RPMI7951 (cell line): ENCODE measurements at places on chromosomes 4 and X. TPM values are rescaled to one million over a fixed set of nuclear protein-coding genes. Genes with fewer than 3 reads are reported as not detected.

PRAF2 gene
- 19.9 and 21.1 TPM in 2 replicates for total RNA-seq

DNA sequence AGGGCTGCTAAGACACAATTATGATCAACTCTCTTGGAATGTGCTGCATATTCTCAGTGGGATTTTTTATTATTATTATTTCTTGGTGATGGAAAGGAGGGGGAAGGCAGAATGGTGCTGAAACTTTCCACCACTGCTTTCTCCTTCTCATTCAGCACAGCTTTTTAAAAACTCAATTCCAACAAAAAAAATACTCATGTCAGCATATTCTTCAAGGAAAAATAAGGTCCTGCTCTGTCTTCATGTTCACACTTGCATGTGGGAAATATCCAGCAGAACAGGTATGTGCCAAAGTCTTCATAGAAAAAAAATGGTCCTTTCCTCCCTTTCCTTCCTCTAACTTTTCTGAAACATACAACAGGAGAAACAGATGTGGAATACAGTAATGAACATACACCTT lies 144.0 kb upstream of the ADAMTS3 start:
- DNase-seq: no peak

GRCh38 chr4:172547724-172548123 lies 620.9 kb upstream of the GALNT7 start:
- DNase-seq: no peak

PLP1 gene
- total RNA-seq: 3.1 and 3.3 TPM in 2 replicates

DCK gene
- total RNA-seq: 37.5 and 51.2 TPM in 2 replicates

DNA sequence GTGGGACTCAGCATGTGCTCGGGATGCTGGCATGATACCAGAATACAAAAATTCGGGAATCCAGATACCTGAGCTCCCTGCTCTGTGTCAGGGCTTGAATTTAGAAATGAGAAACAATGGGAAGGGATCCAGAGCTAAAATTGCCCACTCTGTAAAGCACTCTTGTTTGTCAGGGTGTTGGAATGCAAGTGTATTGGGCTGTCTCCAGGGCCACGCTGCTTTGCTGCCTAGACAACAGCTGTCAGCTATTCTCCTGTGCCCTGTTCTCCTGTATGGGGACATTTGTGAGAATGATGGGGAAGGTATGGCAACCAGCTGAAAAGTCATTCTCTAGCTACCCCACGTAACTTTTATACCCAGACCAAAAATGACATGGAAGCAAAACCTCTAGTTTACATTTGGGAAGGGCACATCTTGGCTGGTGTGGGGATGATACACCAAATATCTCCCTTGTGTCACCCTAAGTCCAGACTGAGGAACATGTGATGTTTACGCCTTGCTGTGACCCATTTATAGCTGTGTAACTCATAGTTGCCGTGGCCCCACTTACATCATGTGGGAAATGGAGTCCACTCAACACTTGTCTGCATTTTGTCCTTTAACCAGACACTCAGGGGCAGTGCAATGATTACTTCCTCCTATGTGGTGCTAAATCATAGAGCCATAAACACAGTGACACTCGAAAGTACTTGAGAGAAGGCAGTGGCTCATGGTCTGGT lies 46.6 kb downstream of the SMPX start:
- no peak for DNase-seq

GRCh38 chr4:148944839-148945219 lies 502.6 kb upstream of the NR3C2 start:
- DNase-seq: no peak

DNA sequence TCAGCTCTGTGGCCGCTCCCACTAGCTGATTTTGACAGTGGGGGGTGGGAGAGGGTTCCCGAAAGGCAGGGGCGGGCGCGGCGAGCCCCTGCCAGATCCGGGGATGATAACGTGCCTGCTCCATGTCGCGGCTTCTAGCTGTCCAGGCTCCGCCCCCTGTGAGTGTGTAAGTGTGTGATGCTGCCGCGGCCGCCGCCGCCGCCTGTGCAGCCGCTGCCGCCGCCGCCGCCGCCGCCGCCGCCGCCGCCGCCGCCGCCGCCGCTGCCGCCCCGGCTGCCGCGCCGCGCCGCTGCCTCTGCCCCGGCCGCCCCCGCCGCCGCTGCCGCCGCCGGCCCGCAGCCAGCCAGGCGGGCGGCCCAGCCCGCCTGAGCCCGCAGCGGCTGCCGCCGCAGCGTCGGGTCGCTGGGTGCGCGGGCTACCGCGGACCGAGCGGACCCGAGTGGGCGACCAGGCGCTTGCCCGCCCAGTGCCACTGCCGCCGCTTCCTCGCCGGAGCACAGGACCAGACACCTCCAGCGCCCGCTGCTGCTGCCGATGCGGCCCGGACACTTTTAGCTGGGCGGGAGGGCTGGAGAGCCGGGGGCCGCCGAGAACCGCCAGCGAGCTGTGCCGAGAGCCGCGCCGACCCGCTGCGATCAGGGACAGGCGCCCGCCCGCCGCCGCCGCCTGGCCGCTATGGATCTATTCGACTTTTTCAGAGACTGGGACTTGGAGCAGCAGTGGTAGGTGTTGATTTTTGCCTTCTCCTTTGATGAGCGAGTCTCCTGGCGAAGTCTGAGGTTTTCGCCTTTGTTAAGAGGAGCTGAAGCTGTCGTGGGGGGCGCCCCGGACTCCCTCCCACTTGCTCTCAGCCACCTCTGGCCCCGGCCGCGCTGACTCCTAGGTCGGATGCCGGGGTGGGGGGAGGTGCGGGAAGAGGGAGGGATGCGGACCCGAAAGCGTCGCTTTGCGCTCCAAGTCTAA lies at the start of gene AFF2:
Gene AFF2, plus strand, starts transcription at position 195 of the 963 bp plus-strand sequence. Its CDS starts 481 bp downstream, at position 676.
- peak; percentile 32 for DNase-seq

TLR3 gene
- total RNA-seq: 4.9 and 7.0 TPM in 2 replicates

RAI2 gene
- not detected in 2 replicates for total RNA-seq

DNA sequence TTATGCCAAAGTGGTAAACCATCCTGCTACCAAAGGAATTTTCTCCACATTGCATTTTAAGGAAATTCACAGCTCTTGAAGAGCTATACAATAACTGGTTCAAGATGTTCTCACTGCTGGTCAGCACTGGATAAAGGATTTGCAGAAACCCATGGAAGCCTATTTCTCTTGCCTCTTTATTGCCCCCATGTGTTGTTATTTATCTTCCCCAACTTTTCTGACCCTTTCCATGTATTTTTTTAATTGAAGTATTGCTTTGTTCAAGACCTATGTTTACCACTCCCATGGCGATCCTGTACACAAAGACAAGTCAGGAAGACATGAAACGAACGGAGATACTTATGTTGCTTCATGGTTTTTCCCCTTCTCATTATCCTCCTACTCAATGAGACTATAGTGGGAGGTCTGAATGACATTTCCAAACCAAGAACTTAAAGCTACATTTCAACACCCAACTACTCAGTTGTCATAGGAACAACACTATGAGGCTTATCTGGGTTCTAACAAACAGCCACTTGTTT lies 566.4 kb upstream of the DIPK2B start:
- DNase-seq: peak; percentile 78

KLKB1 gene
- not detected in 2 replicates for total RNA-seq

SFRP2 gene
- 10.5 and 14.9 TPM in 2 replicates for total RNA-seq

DNA sequence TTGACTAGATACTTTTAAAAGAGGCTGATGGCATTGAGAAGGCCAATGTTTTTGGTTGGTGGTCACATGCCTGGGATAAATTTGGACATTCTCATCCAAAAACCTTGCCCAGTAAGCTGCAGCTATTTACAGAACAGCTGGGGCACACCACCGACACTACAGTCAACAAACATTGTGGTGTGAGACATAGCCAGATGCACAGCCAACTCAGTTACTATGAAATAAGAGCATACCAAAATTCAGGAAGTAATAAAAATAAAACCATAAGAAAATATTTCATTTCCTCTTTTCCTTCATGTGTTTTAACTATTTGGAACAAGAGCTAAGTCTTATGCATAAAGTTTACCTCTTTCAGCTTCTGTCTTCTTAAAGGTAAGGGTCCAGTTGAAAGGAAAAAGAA lies 8.8 kb downstream of the PPM1K start:
- no peak for DNase-seq

NAP1L5 gene
- total RNA-seq: 8.6 and 12.4 TPM in 2 replicates

- no peak for DNase-seq
Measured at GRCh38 chr4:54093324-54094240, 6.4 kb upstream of the GSX2 start.

SPANXC gene
- 107 and 128 TPM in 2 replicates for total RNA-seq

- DNase-seq: peak; percentile 94
Measured at GRCh38 chr4:8544741-8545438, 35.3 kb upstream of the GPR78 start.

- DNase-seq: no peak
Measured at GRCh38 chr4:103108542-103108941, 8.9 kb upstream of the BDH2 start.

AMTN gene
- total RNA-seq: not detected in 2 replicates

NLGN3 gene
- under 0.01 and 0.10 TPM in 2 replicates for total RNA-seq

DNA sequence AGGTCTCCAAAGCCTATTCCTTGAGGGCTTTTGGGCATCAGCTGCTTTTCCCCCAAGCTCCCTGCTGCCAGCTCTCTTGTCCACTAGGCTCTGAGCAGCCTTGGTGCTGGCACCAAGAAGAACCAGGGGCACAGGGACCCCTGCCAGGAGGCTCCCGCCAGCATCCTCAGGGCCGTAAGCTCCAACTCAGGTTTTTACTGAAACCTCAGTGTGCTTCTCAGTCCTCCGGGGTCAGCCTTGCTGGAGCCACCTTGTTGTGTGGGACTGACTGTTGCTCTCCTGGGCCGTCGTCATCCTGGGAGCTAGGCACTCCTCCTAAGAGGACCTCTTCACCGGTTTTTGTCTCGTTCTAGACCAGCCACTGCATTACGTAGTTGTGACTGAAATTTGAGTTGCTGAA lies 38.9 kb downstream of the NOP14 start:
- DNase-seq: no peak
